ENCODE measurements at places on chromosomes 16 and 17.

DNA sequence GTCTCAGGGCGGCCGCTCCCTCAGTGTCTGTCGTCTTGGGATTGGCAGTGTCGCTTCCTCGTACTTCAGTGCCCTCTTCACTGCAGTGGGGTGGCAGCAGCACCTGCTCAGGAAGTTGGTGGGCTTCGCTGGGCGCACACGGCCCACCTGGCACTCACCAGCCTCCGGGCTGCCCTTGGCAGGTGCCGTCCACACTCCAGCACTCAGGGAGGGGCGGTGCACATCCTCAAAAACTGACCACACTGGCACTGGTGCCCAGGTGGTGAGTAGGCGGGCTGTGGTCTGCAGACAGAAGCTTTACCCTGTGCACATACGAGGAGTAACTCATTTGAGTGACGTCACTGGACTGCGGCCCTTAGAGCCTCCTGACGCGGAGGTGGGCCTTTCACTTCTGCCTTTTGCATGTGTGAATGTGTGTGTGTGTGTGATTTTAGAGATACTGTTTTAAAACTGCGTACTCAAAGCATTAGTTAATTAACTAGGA, 94.6 kb downstream of the BANP start:
- no peak for DNase-seq

- peak; percentile 61 for DNase-seq
These were observed 38.9 kb downstream of the MYH3 start for GRCh38 chr17:10618202-10618635.

DNA sequence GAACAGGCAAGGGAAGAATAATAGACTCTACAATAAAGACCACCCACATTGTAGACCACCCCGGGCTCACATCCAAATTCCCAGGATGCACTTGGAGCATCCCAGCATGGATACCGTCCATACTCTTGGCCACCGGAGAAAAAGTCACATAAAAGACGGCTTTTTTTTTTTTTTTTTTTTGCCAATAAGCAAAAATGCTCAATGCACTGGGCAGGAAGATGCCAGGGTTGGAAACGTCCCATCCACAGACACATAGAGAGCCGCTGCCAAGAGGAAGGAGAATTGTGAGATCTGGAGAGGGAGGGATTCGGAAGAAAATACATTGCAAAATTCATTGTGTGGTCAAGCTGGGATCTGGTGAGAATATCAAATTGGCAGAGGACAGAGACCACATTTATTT, 286.7 kb downstream of the XYLT1 start:
- no peak for DNase-seq

- peak; percentile 22 for DNase-seq
These were observed 161.0 kb downstream of the CBLN1 start for GRCh38 chr16:49120631-49121030.

Measured in bronchial epithelial cell (primary cell).